ENCODE measurements at places on chromosomes 4 and X. TPM values are rescaled to one million over a fixed set of nuclear protein-coding genes. Genes with fewer than 3 reads are reported as not detected.

DNA sequence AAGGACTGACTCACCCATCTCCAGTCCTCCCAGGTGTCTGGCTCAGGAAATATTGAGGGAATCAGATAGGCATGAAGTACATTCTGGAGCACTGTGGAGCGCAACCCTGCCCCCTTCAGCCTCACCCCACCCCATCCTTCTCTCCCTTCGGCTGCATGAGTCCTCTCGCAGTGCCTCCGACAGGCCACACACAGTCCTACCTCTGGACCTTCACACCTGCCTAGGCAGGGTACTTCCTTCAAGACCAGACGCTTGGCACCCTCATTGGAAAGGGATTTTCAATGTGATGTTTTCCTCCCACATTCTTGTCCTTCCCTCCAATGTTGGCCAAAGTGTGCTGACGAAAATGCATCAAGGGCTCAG lies 26.8 kb upstream of the PPP2R2C start:
- DNase-seq, result no peak

GRCh38 chr4:151824656-151825055 lies 63.8 kb upstream of the GATB start:
- DNase-seq, result no peak

DNA sequence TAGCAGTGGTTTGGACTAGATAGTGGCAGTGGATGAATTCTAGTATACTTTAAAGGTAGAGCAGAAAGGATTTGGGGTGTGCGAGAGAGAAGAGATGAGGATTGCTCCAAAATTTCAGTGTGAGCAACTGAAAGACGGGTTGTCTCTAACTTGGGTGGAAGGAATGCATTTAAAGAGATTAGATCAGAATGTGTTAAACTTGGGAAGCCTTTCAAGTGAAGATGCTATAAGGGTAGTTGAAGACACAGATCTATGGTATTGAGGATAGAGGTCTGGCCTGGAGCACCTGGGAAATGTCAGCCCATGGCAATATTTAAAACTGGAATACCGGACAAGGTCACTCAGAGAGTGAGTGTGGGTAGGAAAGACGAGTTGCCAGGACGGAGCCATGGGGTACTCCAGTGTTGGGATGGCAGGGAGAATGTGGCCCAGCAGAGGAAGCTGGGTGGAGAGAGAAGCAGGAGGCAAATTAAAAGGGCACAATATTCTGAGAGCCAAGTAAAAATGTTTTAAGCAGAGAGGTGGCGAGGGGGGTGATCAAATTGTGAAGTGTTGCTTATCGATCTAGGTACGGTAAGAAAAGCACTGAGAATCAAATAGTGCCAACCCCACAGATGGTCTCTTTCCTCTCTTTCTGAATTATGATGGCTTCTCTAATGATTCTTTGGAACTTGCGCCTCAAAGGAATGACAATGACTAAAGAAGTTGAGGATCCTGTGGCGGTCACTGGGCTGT lies 50.5 kb downstream of the ENOPH1 start:
- no peak for DNase-seq

NLGN4X gene
- 13.7 TPM for polyA plus RNA-seq

ARHGEF9 gene
- 37.8 TPM for polyA plus RNA-seq
